ENCODE measurements at places on chromosomes 2 and 18. TPM values are rescaled to one million over a fixed set of nuclear protein-coding genes. Genes with fewer than 3 reads are reported as not detected.

EFR3B gene
- 0.93 TPM for total RNA-seq

DNA sequence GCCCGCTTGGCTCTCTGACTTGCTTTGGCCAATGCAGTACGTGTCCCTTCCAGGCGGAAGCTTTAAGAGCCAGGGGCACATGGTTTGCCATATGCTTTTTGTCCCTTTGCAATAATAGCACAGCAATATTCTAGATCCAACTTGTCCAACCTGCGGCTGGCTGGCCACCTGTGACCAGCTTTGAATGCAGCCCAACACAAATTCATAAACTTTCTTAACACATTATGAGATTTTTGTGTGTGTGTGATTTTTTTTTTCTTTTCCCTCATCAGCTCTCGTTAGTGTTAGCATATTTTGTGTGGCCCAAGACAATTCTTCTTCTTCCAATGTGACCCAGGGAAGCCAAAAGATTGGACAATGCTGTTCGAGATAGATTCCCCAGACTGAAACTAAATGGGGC is 119.3 kb upstream of the SIX3 start:
- peaks cover 20% of the 10 kb centered on the region for H3K27me3 ChIP-seq
- no peak overlapping the region for H3K4me3 ChIP-seq
- no peaks in the 10 kb centered on the region for H3K4me1 ChIP-seq
- H3K27ac ChIP-seq, result no peak overlapping the region

DNA sequence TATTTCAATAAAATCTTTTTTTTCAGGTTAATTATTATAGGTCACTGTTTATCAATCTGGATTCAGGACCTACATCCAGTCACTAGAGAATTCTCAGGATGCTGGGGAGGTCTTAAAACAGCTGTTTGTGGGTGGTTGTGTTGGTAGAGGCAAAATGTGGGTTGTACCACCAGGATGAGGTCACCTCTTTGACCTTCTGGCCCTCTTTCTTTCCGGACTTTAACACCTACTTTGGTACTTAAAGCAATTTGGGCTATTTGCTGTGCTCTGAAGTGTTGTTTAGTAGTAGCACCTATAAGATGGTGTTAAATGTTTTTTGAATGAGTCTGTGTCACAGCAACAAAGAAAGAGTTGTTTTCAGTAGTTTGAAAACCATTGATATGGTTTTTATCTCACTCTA is 14.6 kb downstream of the EML4 start:
- H3K27me3 ChIP-seq, result no peaks in the 10 kb centered on the region
- peaks cover 11% of the 10 kb centered on the region for H3K36me3 ChIP-seq
- peaks cover 65% of the 10 kb centered on the region for H3K4me1 ChIP-seq
- peak overlapping the region; percentile 63 for H3K27ac ChIP-seq

GRCh38 chr2:233101816-233102215 is 41.7 kb downstream of the INPP5D start:
- H3K4me1 ChIP-seq, result peaks cover 77% of the 10 kb centered on the region
- DNase-seq, result no peak
- H3K27me3 ChIP-seq, result no peaks in the 10 kb centered on the region
- peaks cover 14% of the 10 kb centered on the region for H3K36me3 ChIP-seq
- H3K27ac ChIP-seq, result no peak overlapping the region
- H3K4me3 ChIP-seq, result no peak overlapping the region

- no peak overlapping the region for H3K4me3 ChIP-seq
- peaks cover 12% of the 10 kb centered on the region for H3K4me1 ChIP-seq
- H3K27ac ChIP-seq, result no peak overlapping the region
- DNase-seq, result no peak
These were observed 67.8 kb downstream of the RTP5 start for GRCh38 chr2:241937297-241937696.

DNA sequence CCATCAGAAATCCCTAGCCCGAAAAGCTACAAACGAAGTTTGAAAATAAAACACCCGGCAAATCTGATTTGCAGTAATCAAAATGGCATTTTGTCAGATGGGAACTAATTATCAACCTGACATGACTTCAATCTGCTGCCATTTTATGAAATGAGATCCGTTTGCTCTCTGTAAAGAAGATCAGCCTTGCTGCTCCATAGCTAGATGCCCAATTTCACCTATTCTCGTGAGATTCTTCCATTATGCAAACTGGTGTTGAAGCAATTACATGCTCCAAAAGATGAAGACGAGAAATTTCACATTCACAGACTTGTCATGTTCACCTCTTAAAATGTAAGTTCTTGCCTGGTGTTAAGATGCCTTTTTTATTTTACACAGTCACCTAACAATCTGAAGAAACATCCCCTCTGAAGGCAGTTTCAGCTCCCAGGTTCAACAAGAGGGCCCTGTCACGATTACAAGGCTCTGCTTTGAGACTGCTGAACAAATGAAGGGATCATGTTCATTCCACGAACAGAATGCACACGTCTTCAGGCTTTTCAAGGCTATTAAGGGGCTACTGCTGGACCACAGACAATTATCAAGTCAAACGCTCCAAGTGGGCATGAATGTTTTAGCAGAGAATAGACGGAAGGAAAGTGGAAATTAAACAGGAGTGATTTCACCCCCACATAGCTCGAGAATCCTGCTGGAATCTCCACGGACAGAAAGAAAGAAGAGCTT is 172.6 kb upstream of the PID1 start:
- no peak overlapping the region for H3K27ac ChIP-seq
- H3K36me3 ChIP-seq, result no peaks in the 10 kb centered on the region
- no peak overlapping the region for H3K4me3 ChIP-seq
- H3K27me3 ChIP-seq, result peaks cover 14% of the 10 kb centered on the region
- no peaks in the 10 kb centered on the region for H3K4me1 ChIP-seq

DNA sequence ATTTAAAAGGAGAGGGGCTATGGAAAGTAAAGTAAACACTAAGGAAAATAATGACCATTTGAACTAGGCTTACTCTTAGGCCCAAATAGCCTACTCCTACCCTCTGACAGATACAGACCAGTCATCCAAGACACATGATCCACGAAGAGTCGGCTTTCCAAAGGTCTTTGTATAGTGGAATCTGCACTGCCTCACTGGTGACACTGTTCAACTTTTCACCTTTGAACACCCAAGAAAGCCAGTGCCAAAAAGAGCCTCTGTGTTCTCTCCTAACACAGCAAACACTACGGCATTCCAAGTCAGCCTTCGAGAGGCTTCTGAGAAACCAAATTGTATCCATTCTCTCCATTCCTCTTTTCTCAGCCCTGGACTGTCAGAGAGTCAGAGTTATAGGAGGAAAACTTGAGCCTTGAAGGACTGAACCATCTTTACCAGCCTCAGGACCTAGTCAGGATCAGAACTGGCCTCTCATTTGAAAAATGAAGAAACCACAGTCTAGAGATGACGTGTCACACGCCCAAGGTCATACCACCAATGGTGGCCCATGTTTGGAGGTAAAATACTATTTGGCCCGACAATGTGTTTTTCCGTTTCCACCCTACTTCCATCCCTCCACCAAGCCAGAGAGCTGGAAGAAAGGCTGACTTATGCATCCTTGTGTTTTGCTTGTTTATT is 267.4 kb upstream of the ACVR2A start:
- no peaks in the 10 kb centered on the region for H3K4me1 ChIP-seq
- H3K27ac ChIP-seq, result no peak overlapping the region
- no peaks in the 10 kb centered on the region for H3K36me3 ChIP-seq
- no peak overlapping the region for H3K4me3 ChIP-seq

GRCh38 chr2:94890234-94890633 is 19.0 kb downstream of the TEKT4 start:
- no peaks in the 10 kb centered on the region for H3K4me1 ChIP-seq
- DNase-seq, result no peak
- H3K27ac ChIP-seq, result no peak overlapping the region
- no peaks in the 10 kb centered on the region for H3K36me3 ChIP-seq
- H3K4me3 ChIP-seq, result no peak overlapping the region
- peaks cover 2% of the 10 kb centered on the region for H3K27me3 ChIP-seq

GRCh38 chr2:134252092-134252750 is 1.7 kb upstream of the MGAT5 start:
- H3K36me3 ChIP-seq, result peaks cover 3% of the 10 kb centered on the region
- H3K4me3 ChIP-seq, result peak overlapping the region; percentile 50
- DNase-seq, result peak; percentile 77
- H3K27me3 ChIP-seq, result no peaks in the 10 kb centered on the region
- no peak overlapping the region for H3K27ac ChIP-seq

All from activated T-cell treated with anti-CD3 and anti-CD28 coated beads, Interleukin-2, amount 50 U/mL, for 72 hours (primary cell).